ENCODE measurements at places on chromosomes 11 and 22.

- no peak for DNase-seq
Observed at GRCh38 chr11:119789766-119790407, 60.9 kb upstream of the NECTIN1 start.

- DNase-seq, result no peak
Observed at GRCh38 chr11:77752516-77752915, 68.0 kb downstream of the RSF1 start.

- DNase-seq, result no peak
Observed at GRCh38 chr11:123063826-123064657, 2.1 kb upstream of the HSPA8 start.

DNA sequence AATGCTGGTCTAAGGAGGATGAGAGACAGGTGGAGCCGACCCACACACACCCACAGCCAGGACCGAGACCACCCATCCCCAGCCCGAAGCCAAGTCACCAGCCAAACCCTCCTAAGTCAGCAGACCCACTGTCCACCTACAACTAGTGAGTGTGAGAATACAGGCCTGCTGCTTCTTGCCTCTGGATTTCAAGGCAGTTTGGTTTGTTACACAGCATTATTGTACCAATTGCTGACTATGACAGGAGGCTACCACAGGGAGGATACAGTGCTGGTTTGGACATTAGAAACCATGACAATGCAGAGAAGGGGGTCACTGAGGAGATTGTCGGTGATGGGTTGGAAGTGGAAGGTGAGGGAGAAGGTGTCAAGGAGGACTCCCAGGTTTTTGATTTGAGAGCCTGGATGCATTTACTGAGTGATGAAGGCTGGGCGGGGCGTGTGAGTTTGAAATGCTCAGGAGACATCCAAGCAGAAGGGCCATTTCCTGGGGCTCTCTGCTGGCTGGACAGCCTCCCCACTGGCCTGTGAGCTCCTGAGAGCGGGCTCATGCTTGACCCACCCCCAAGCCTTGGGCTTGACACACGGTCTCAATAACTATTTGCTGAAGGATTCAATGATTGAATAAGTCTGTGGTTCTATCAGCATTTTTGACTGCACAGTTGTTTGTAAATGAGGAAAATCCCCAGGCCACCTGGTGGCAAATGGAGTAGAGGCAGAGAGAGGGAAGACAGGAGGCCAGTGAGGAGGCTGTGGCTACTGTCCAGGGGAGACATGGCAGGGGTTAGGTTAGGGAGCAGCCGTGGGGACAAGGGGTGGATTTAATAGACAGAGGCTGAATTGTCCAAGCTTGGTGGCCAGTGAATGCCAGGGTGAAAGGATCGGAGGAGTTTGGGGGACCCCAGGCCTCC, 9.4 kb upstream of the SSTR3 start:
- no peak for DNase-seq
